ENCODE measurements at places on chromosomes 7 and 10. TPM values are rescaled to one million over a fixed set of nuclear protein-coding genes. Genes with fewer than 3 reads are reported as not detected.

DNA sequence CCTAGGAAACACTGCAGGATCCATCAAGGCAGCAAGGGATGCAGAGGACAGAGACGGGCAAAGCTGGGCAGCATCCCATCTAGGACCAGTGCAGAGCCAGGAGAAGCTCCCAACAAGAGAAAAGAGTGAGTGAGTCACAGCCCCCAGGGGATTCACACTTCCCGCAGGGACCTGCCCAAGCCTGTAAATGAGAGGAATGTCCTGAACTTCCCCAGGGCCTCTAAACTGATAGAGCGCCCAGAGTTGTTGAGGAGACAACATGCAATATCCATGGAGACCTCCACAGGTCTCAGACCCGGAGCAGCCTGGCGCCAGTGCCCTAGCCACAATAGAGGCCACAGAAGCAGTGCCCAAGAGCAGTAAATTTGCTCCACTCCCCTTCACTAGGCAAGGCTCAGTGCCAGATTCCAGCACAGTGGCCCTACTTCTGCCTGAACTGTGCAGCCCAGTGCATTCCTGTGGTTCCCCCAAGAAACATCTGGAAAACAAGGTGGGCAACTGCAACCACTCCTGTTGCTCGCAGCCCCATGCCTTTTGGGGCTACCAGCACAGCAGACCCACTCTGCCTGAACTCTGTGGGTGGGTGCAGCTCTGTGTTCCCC is 567.5 kb downstream of the POM121L12 start:
- H3K27ac ChIP-seq: no peak overlapping the region
- no peaks in the 10 kb centered on the region for H3K4me1 ChIP-seq
- H3K36me3 ChIP-seq: no peaks in the 10 kb centered on the region
- no peak overlapping the region for H3K4me3 ChIP-seq
- H3K27me3 ChIP-seq: no peaks in the 10 kb centered on the region

The AEBP1 gene
- total RNA-seq: 60.8 TPM

The TMEM236 gene
- total RNA-seq: under 0.01 TPM

The FEZF1 gene
- not detected for total RNA-seq

- no peaks in the 10 kb centered on the region for H3K27me3 ChIP-seq
- no peak for DNase-seq
- no peak overlapping the region for H3K27ac ChIP-seq
- H3K4me3 ChIP-seq: no peak overlapping the region
Observed at GRCh38 chr10:54559498-54559897, 241.5 kb downstream of the PCDH15 start.

The LIPJ gene
- not detected for total RNA-seq

The SUV39H2 gene
- 6.9 TPM for total RNA-seq

Data from cardiac muscle cell (in vitro differentiated cells and primary cell).